Activated T-cell treated with anti-CD3 and anti-CD28 coated beads, Interleukin-2, amount 50 U/mL, for 4 hours (primary cell): ENCODE measurements at places on chromosomes 5 and 9. TPM values are rescaled to one million over a fixed set of nuclear protein-coding genes. Genes with fewer than 3 reads are reported as not detected.

Gene TICAM2
- total RNA-seq: 0.18 TPM

Gene ACER2
- 0.65 TPM for total RNA-seq

Gene SLC34A1
- not detected for total RNA-seq

Gene GPBP1
- total RNA-seq: 62.0 TPM

Gene RECK
- 2.0 TPM for total RNA-seq

Gene PCDHGA8
- not detected for total RNA-seq

Gene NUP155
- 68.9 TPM for total RNA-seq

Gene HAND1
- not detected for total RNA-seq

Gene SPINK14
- not detected for total RNA-seq

Gene BARHL1
- not detected for total RNA-seq

Gene ARL14EPL
- not detected for total RNA-seq

Gene SMIM33
- total RNA-seq: not detected

Gene SLC34A3
- total RNA-seq: not detected

Gene FOXI1
- not detected for total RNA-seq

Gene CORO2A
- total RNA-seq: 2.1 TPM

Gene GLDC
- total RNA-seq: 0.63 TPM

Gene PPIC
- total RNA-seq: not detected

Gene IL5
- total RNA-seq: 3.6 TPM

Gene FBP2
- not detected for total RNA-seq

Gene SLC6A7
- total RNA-seq: not detected

Gene LECT2
- not detected for total RNA-seq

Gene NUTM2F
- total RNA-seq: not detected

Gene LMAN2
- 120 TPM for total RNA-seq

Gene STX17
- total RNA-seq: 16.4 TPM

Gene DND1
- total RNA-seq: 3.1 TPM

Gene CMBL
- total RNA-seq: 0.76 TPM

Gene GPSM1
- 12.8 TPM for total RNA-seq

Gene CTXN3
- not detected for total RNA-seq

Gene TMEM141
- 49.5 TPM for total RNA-seq

Gene ACOT12
- not detected for total RNA-seq

Gene CCIN
- not detected for total RNA-seq

Gene PCDHGC4
- total RNA-seq: not detected

Gene BARX1
- total RNA-seq: not detected

Gene SPAAR
- total RNA-seq: not detected

Gene PCDHGA6
- total RNA-seq: 0.18 TPM

Gene SPATA31A3
- not detected for total RNA-seq

Gene CLINT1
- total RNA-seq: 99.1 TPM

Gene ENG
- total RNA-seq: 20.3 TPM

Gene DMRTA1
- total RNA-seq: not detected

Gene C5orf63
- total RNA-seq: 6.1 TPM

Gene OLFML2A
- not detected for total RNA-seq

Gene SPATA31A6
- total RNA-seq: not detected
